ENCODE measurements at places on chromosomes 2 and 18. TPM values are rescaled to one million over a fixed set of nuclear protein-coding genes. Genes with fewer than 3 reads are reported as not detected.

DSG1 gene
- polyA plus RNA-seq = 15.2 TPM

ZNF521 gene
- polyA plus RNA-seq = 46.1 TPM

CNDP1 gene
- 0.23 TPM for polyA plus RNA-seq

COMMD1 gene
- polyA plus RNA-seq = 66.7 TPM

EIF2B4 gene
- polyA plus RNA-seq = 37.7 TPM

AOX1 gene
- polyA plus RNA-seq = 0.92 TPM

STARD7 gene
- 94.3 TPM for polyA plus RNA-seq

SDC1 gene
- 10.9 TPM for polyA plus RNA-seq

TNFRSF11A gene
- 3.3 TPM for polyA plus RNA-seq

PRKCE gene
- 4.4 TPM for polyA plus RNA-seq

CD8A gene
- 0.54 TPM for polyA plus RNA-seq

PDCL3 gene
- 44.4 TPM for polyA plus RNA-seq

LYG1 gene
- polyA plus RNA-seq = 1.5 TPM

ANKRD39 gene
- polyA plus RNA-seq = 6.0 TPM

ANKAR gene
- polyA plus RNA-seq = 5.1 TPM

CFC1 gene
- polyA plus RNA-seq = not detected

MLPH gene
- polyA plus RNA-seq = 2.3 TPM

CEP68 gene
- 21.9 TPM for polyA plus RNA-seq

B3GNT2 gene
- 9.8 TPM for polyA plus RNA-seq

REG1B gene
- polyA plus RNA-seq = not detected

SERPINB11 gene
- not detected for polyA plus RNA-seq

OR6B3 gene
- polyA plus RNA-seq = not detected

GNAL gene
- polyA plus RNA-seq = 2.4 TPM

FLACC1 gene
- polyA plus RNA-seq = 1.7 TPM

LIMS2 gene
- polyA plus RNA-seq = 29.5 TPM

EMX1 gene
- 0.07 TPM for polyA plus RNA-seq

ZNF513 gene
- 11.5 TPM for polyA plus RNA-seq

GAREM1 gene
- 8.5 TPM for polyA plus RNA-seq

CTAGE1 gene
- not detected for polyA plus RNA-seq

MAB21L4 gene
- 0.36 TPM for polyA plus RNA-seq

RANBP2 gene
- polyA plus RNA-seq = 32.5 TPM

MYO1B gene
- 80.0 TPM for polyA plus RNA-seq

PCARE gene
- polyA plus RNA-seq = 0.12 TPM

All from muscle of leg (tissue), 16 donors.